Activated T-cell treated with anti-CD3 and anti-CD28 coated beads, Interleukin-2, amount 50 U/mL, for 24 hours (primary cell): ENCODE measurements at places on chromosomes 6 and 20.

DNA sequence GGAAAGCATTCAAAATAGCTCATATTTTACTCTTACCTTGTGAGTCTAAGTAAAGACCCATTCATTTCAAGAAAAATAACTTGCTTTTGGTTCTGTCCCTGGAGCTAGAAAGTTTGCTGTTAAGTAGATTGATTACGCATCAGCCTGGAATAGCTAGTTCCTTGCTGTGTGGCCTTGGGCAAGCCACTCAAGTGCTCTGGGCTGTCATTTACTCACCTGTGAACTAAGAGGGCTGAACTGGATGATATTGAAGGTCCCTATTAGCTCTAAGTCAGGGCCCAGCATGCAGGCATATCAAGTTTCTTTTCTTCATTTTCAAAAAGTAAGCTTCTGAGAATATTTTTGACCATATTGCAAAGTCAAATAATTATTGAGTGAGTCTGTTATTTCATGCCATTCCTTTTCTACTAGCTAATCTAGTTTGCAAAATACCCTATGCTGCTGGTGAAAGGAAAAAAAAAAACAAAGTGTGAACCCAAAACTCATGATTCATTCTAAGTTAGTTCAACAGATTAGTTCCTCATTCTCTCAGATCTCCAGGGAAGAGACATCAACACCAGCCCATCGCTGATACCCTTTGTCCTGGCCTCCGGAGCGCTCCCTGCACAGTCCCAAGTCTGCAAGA is 106.5 kb upstream of the GMDS start:
- DNase-seq: no peak

- no peak for DNase-seq
Measured at GRCh38 chr6:69392745-69393144, 404.1 kb downstream of the LMBRD1 start.

DNA sequence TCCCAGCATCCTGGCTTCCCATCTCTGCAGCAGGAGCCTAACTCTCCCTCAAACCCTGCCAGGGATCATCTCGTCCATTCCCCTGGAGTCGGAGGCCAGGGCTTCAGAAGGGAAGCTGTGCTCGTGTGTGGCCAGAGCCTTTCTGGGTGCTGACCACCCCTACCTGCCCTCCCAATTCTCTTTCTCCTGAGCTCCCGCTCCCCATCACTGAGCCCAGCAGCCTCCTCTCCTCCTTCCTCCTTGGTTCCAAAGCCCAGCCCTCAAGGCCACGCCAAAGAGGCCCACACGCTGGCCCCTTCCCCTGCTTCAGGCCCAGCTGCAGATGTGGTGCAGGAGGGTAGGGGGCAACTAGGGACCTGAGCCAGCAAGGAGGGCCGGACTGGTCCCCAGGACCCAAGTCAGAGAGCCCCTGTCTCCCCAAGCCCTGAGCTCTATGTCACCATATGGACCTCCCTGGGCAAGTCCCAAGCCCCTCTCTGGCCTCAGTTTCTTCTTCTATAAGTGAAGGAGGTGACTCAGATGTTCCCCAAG is 1.3 kb downstream of the FAM83C start:
- DNase-seq: no peak

- no peak for DNase-seq
Measured at GRCh38 chr20:8050157-8050837, 30.7 kb upstream of the TMX4 start.

GRCh38 chr6:92687278-92687677 is 732.1 kb downstream of the EPHA7 start:
- no peak for DNase-seq

- no peak for DNase-seq
Measured at GRCh38 chr6:71157345-71157744, 131.3 kb upstream of the OGFRL1 start.

DNA sequence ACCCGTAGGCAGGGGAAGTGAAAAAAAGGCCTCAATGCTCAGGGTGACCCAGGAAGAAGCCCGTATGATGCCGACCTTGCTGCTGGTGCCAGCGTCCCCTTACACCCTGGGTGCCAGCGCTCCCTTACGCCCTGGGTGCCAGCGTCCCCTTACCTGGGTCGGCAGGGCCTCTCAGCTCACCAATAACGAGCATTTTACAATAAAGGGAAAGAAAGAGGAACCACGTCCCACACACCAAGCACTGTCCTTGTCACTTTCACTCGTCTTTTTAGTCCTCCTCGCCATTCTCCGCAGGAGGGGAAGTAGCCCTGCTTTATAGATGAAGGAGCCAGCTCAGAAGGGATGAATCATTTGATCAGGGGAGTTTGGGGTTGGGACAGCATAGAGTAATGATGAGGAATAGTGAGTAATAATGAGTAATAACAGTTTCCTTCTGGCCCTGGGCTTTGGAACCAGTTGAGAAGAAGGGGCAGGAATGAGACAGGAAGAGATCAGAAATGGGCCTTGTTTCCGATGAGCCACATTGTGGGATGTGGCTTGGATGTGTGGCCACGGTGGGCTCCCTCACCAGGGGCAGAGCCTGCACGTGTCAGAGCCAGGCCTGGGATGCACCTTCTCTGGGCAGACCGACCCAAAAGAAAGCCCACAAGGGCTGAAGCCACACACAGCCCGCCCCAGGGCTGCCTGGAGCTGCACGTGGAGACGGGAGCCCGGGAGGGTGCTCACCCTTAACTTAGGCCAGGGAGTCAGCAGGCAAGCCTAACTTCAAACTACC is 75.7 kb downstream of the SYNJ2 start:
- peak; percentile 57 for DNase-seq

- no peak for DNase-seq
Measured at GRCh38 chr20:9600562-9600961, 86.2 kb downstream of the LAMP5 start.

- DNase-seq: no peak
Measured at GRCh38 chr6:15299430-15300131, 53.7 kb downstream of the JARID2 start.

DNA sequence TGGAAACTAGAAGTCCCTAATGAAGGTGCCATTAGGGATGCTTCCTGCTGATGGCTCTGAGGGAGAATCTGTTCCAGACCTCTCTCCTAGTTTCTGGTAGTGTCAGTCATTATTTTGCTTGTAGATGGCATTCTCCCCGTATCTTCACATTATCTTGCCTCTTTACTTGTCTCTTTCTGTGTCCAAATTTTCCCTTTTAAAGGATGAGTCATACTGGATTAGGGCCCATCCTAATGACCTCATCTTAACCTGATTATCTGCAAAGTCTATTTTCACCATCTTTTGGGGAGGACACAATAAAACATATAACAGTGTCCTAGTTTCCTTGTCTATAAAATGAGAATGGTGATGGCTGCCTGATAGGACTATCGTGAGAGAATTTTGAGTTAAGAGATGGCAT is 27.3 kb downstream of the ZNF391 start:
- DNase-seq: no peak

GRCh38 chr20:6836821-6837374 is 69.4 kb downstream of the BMP2 start:
- DNase-seq: no peak

GRCh38 chr6:127690092-127690491 is 113.1 kb downstream of the C6orf58 start:
- no peak for DNase-seq

DNA sequence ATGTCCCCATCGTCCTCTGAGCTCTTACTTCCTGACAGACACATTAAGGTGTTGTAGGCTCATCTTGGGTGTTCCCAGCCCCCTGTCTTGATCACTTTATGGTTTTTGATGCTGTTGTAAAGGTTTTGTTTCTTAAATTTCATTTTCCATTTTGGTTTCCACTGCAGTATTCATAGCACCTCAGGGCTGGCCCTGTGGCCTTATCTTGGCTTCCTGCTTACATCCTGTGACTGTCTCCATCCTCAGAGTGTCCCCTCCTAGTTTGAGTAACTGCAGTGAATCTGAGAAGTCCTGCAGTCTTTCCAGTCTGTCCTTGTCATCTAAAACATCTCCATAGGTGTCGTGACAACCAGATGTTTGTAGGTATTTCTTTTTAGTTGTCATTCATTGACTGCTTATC is 50.9 kb downstream of the JARID2 start:
- DNase-seq: no peak

DNA sequence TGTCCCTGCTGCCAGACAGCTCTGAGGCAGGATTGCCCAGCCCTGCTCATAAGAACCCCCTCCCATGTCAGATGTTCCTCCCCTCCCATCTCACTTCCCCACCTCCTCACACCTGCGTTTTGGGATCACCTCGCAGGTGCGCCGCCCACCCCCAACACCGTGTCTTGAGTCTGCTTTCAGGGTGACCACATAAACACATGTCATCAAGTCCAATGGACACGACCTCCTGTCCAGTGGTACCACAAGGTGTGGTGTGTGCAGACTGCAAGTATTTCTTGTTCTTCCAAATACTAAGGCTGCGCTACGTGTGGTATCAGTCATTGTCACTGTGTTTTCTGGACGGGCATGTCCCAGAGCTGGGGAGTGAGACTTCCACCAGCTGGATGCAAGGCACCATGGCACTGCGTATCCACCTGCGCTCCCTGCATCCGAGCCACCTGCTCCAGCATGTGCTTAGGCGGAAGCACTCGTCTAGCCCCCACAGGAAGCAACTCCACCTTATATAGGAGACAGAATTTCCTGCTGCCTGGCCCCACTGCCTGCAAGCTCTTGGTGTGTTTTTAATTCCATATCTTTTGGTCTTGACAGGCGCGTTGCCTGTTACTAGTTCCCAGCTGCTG is 119.7 kb upstream of the NXT1 start:
- DNase-seq: no peak

DNA sequence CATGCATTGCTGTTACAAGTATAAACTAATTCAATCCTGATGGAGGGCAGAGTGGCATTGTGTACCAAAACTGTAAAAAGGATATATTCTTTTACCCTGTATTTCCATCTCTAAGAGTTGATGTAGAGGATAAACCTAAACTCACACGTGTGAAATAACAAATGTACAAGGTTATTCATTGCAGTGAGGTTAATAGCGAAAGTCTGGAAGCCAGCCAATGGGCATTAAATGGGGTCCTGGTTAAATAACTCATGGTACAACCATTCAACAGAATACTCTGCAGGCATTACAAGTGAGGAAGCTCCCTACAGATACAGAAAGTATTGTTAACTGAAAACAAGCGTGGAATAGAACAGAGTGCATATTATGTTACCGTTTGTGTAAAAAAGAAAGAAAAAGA is 56.9 kb downstream of the BCAS1 start:
- no peak for DNase-seq

- no peak for DNase-seq
Measured at GRCh38 chr20:21377701-21378100, 19.6 kb downstream of the NKX2-4 start.

DNA sequence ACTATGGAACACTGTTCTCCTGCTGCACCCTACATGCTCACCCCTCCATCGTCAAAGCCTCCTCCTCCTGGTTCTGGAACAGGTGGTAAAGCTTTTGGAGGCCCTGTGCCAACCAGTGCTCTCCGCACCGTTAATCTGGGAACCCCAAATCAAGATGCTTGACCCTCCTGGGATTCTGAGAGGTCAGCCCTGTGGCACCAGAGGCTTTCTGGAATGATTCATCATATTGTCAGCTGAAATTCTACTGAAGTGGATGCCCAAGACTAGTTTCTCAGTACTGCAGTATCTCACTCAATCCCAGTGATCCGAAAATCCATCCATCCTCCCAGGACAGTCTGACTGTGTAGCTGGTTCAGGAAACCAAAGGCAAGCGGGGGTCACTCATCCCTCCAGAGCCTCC is 92.7 kb downstream of the TRERF1 start:
- DNase-seq: peak; percentile 19

GRCh38 chr6:6942831-6943230 is 164.9 kb upstream of the RREB1 start:
- no peak for DNase-seq

GRCh38 chr6:37556881-37557644 is 57.4 kb upstream of the CCDC167 start:
- no peak for DNase-seq

GRCh38 chr6:16904957-16905356 is 143.7 kb upstream of the ATXN1 start:
- DNase-seq: no peak
